Umbilical cord (tissue), 2 donors: ENCODE measurements at places on chromosomes 6 and 20. TPM values are rescaled to one million over a fixed set of nuclear protein-coding genes. Genes with fewer than 3 reads are reported as not detected.

- no peak for DNase-seq
Observed at GRCh38 chr6:92723390-92723931, 695.9 kb downstream of the EPHA7 start.

DNA sequence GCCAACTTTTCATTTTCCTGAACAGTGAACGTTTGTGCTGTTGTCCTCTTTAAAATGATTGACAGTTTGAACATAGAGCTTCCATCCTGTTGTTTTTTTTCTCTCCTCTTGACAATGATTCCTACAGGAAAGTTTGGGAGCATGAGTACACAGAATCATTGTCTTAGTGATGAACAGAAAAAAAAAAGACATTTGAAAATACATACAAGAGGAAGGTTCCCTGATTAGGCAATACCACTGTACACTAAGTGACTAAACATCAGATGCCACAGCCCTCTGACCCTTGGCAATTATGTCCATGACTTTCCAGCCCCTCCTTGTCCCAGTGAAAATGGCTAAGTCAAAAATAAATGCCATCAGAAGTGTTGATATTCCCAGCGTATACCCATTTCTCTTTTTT is 71.5 kb downstream of the RTN4IP1 start:
- DNase-seq, result no peak

DNA sequence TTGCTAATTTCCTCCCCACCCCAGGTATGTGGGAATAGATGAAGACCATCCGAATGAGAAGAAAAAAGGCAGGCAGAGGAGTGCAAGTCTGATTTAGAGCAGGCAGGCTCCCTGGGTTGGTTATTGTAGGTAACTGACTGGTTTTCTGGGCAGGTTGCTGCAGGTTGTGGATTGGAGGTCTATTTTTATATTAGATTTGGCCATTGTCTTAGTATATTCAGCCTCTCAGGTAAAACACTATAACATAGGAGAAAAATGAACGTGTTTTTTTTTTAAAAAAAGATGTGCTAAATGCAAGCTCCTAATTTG is 492 bp upstream of the TBC1D7 start:
- DNase-seq, result no peak

DNA sequence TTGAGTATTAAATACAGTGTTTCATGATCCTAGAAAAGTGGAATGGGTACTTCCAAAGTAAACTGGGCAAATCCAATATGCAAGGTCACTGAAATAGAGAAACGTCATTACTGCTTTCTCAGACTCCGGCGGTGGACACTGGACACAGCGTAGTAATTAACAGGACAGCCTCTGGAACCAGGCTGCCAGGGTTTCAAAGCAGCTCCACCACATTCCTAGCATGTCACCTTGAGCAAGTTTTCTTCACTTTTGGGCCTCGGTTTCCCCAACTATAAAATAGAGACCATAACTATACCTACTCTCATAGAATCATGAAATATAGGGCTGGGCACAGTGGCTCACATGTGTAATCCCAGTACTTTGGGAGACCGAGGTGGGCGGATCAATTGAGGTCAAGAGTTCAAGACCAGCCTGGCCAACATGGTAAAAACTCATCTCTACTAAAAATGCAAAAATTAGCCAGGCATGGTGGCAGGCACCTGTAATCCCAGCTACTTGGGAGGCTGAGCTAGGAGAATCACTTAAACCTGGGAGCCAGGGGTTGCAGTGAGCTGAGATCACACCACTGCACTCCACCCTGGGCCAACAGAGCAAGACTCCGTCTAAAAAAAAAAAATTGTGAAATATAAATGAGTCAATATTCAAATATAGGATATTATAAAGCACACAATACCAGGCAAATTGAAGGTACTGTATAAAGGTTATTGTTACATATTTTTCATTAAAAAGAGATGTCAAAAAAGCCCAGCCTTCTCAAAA is 24.9 kb downstream of the ARHGAP18 start:
- no peak for DNase-seq

Gene PBOV1
- total RNA-seq, result 2.2 TPM
